AG20443 (cell line): ENCODE measurements at places on chromosomes 7 and 10.

DNA sequence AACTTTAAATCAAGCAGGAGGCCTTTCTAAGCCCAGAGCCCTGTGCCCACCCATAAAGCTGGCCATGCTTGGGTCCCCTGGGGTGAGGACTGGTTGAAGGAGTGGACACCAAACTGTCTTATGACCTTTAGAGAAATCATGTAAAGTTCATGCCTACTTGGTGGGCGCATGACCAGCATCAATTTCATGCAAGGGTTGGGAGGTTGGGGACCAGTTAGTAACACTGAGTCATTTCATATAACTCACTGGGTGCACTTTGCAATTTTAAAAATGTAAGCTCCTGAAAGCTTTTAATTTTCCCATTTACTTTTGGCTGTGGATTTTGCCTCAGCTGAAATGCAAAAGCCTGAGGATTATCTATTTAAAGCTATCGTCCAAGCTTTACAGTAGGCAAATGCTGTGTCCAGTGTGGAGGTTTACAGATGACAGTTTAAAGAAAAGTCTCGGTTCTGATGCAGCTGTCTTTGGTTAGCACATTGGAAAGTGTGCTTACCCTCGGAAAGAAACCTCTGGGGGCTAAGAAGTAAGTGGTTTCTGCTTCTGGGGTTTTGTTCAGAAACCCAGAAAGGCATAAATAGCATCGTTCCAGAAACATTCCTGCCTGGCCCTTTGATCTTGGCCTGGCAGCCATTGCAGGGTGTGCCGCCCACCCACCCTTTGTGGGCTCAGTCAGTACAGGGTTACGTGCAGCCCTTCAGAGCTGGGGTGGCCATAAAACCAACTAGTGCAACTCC lies 48.8 kb upstream of the CHST15 start:
- DNase-seq, result no peak

GRCh38 chr7:52639126-52639525 lies 396.3 kb upstream of the POM121L12 start:
- DNase-seq, result no peak

GRCh38 chr7:116548506-116548905 lies 23.7 kb downstream of the CAV1 start:
- DNase-seq, result no peak

- DNase-seq, result peak; percentile 55
Measured at GRCh38 chr10:29181936-29182335, 106.9 kb upstream of the LYZL1 start.

DNA sequence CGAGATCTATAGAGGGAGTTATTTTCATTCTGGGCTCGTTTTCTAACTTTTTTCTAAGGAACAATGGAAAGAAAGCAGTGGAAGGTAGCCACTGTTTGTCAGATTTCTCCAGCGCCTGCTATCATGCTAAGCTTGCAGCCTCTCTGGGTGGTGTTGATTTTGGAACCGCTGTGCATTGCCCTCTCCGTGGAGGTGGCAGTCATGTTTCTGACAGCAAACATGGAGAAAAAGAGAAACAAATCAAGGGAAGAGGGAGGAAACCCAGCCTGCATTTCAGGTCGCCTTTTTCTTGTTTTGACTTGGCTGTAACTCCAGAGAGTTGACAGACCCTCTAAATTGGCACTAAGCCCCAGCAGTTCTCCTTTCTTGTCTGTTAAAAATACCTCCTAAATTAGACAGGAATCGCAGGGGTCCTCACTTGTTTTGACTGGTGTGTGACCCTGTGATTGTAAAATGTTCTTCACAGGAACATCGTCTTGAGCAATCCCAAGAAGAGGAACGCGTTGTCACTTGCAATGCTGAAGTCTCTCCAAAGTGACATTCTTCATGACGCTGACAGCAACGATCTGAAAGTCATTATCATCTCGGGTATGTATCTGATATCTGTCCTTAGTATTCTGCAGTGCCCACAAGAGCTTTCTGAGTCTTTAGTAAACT lies 4.8 kb downstream of the ECHDC3 start:
- DNase-seq, result no peak

- DNase-seq, result no peak
Measured at GRCh38 chr10:86506062-86506461, 15.5 kb downstream of the WAPL start.

DNA sequence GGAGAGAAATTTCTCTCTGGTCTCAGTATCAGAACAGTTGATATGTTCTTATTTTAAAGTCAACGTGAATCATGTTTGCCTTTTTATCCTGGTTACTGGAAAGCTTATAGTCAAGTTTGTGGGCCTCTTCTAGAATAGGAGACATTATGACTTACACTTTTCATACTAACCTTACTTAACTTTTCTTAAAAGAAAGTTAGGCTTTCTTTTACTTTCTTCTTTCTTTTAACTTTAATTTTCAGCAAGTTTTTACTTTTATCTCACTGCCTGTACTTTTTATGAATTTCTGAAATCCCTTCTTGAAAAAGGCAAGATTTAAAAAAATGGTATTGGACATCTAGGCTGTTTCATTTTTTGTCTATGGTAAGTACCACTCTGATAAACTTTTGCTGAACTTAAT lies 75.2 kb upstream of the DNAJB12 start:
- DNase-seq, result no peak

- DNase-seq, result no peak
Measured at GRCh38 chr7:34109936-34110780, 204.8 kb downstream of the BMPER start.

DNA sequence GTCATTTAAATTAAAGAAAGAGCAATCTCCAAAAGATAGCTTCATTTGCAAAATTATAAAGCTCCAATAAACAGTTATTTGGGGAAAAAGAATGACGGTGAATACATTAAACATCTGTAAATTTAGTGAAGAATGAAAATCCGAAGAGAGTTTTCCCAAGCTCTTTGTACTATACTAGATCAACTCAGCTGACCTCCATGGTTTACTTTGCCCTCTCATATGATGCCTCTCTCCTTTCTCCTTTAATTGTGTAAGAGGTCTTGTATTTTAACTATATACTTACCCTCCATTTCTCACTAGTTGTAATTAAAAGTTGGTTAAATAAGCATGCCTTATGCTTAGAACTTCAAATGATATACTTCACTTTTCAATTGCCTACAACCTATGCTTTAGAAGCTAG lies 125.8 kb downstream of the CACNA2D1 start:
- DNase-seq, result no peak

- no peak for DNase-seq
Measured at GRCh38 chr7:76515999-76516443, 5.7 kb downstream of the UPK3B start.

DNA sequence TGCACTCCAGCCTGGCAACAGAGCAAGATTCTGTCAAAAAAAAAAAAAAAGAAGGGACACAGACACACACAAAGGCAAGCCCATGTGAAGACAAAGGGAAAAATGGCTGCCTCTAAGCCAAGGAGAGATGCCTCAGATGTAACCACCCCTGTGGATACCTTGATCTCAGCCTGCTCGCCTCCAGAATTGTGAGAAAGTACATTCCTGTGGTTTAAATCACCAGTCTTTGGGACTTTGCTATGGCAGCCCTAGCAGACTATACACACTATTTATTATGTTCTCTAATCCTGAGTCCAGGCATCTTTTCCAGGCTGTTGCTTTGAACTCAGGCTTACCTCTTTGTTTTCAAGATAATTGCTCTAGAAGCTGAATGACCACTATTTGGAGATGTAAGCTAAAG lies 494.3 kb downstream of the GALNT17 start:
- DNase-seq, result peak; percentile 35

DNA sequence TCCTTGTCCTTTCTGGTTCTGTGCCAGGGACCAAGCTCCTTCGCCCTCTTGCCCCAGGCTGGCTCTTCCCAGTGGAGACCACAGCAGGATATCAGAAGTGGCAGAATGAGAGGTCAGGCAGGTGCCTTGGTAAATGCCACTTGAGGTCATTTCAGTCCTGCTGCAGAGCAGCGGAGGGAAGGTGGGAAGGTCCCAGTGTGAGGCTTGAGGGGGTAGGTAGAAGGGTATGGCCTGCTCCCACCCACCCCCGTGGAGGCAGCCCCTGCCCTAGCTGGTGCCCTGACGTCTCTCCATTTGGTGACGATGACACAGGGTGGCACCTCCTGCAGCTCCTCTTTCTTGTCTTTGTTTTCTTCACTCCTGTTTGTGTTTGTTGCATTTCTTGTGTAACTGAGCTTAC lies 538.8 kb downstream of the TCERG1L start:
- no peak for DNase-seq

DNA sequence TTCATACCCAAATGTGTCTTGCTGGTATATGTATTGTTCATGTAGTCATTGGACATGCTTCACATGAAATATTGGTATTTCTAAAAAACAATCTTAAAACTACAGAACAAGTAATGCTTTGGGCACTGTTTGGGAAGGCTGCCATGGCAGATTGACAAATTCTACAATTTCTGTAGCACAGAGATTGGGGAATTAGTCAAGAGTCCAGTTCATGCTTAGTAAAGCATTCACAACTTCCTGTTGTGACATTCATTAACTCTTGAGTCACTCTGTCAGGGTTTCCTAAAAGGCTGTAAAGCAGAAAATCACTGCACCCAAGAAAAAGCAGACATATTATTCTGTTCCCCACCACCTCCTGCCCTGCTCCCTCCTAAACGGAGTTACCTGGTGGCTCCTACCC lies 398.9 kb downstream of the PHTF2 start:
- peak; percentile 72 for DNase-seq

DNA sequence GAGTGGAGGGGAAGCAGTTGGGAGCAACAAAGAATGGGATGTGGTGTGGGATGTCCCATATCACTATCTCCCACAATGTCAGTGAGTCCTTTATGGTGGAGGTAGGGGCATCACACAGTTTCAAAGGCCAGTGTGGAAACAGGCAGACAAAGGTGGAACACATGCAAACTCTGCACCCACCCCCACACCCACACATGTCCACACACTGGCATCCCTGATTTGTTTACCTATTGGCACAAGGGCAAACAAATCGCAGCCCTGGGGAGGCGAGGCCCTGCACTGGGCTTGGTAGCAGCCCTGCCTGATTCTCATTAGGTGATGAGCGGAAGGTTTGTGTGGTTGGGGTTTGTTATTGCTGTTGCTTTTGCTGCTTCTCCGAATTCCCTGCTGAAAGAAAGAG lies 243.3 kb downstream of the GRID1 start:
- DNase-seq, result no peak

DNA sequence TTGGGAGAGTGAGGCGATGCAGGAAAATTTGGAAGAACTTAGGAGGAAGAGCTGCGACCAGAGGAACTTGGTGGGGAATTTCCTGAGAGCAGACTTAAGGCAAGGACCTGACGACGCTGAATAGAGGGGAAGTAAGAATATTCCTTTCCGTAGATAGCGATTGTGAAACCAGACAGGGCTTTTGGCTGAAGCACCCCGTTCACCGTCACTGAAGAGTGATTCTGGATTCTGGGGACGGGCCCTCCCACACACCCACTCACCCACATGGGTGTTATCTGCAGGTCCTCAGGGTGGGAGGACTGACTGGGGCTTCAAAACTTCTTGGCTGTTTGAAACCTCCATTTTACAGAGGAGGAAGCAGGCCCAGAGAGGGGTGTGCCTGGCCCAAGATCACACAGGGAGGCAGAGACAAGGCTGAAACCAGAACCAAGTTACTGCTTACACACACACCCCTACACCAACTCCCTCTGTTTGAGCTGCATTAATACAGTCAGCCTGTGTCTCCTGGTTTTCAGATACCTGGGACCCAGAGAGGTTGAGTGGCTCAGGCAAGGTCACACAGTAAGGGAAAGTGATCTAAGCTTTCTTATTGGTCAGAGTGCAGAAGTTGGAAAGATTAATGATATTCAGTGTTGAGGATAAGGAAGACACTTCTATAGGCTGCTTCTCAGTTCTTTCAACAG lies 37.2 kb upstream of the CDH23 start:
- no peak for DNase-seq

DNA sequence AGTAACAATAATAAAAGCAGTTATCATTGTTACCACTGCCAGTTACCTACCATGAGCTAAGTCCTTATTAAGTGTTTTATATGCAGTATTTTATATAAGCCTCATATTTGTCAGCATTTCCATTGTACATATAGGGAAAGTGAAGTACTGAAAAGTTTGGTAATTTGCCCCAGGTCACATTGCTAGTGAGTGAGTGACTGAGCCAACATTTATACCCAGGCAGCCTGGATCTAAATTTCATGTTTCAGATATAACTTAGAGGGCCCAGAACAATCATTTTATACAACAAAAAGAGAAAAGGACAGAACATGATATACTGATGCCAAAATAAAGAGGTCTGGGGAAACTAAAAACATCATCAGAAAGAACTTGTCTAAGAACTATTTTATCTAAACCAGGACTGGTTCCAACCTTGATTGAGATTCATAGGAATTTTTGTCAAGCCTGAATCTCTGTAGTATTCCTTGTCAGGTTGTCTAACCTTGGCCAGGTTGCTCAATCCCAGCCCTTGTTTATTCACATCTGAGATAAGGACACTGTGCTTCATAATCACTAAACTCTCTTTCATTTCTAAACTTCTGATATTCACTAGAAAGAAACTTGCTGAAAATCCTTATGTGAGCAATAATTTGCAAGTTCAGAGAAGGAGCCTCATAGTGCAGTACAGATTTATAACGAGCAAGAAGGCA lies 308.2 kb downstream of the IPMK start:
- DNase-seq, result no peak

DNA sequence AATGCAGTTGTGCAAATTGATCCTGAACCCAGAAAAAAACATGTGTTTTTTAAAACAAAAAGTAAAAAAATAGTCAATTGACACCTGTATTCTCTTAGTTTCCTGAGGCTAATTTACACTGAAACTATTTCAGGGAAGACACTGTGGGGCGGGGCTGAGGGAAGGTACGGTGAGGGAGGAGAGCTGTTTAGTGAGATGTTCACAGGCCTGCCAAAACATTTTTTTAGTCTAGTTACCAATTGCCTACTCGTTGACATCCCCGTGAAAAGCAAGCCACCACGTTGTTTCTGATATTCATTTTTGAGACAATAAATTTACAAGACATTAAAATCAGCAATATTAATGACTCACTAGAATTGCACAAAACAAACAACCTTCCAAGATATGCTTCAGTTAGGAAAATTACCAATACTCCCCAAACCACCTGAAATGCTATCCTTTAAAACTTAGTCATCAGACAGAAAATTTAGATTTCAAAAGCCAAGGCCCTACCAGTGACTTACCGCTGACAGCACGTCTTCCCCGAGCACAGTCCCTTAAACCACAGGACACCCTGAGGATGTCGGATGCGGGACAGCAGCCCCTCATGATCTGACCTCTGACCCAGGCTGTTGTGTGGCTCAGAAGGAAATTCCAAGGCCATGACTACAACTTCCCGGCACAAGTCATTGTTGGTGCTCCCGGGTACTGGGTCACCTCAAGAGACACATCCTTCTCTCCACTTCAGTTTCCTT lies 279.2 kb downstream of the PRPF18 start:
- DNase-seq, result peak; percentile 67

DNA sequence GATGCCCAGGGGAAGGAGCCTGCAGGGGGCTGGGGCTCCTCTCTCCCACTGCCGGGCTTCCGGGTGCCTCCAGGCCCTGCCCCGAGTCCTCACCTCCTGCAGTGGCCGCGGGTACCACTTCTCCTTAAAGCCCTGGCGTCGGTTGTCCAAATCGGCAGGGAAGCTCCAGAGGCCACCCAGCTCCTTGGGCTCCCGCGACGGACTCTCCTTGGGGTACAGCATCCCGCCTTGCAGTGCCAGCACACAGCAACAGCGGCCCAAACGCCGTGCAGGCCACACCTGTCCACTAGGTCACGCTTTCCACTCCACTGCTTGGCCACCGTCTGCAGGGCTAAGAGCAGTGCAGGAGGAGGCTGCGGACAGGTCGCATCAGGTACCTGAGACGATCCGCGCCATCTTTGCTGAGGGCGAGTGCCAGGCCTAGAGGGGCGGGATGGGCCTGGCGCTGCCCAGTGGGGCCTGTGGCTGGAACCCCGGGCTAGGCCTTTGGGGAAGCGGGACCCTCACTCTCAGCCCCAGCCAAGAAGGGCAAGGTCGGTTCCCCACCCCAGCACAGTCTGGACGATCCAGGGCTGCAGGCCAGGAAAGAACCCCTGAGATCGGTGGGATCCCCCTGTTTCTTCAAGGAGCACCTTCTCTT lies 47.7 kb upstream of the ZNF479 start:
- no peak for DNase-seq
